ENCODE measurements at places on chromosomes 2 and 18.

DNA sequence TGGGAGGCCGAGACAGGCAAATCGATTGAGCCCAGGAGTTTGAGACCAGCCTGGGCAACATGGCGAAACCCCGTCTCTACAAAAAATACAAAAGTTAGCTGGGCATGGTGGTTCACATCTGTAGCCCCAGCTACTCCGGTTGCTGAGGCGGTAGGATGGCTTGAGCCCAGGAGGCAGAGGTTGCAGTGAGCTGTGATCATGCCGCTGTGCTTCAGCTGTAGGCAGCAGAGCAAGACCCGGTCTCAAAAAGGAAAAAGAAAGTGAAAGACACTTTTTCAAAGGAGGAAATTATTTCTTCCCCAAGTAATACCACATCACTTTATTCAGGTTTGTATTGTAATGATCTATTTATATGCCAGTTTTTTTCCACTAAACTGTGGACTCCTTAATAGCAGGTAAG is 35.7 kb upstream of the TAF4B start:
- DNase-seq, result no peak

GRCh38 chr2:65562890-65563289 is 130.5 kb upstream of the SPRED2 start:
- no peak for DNase-seq

DNA sequence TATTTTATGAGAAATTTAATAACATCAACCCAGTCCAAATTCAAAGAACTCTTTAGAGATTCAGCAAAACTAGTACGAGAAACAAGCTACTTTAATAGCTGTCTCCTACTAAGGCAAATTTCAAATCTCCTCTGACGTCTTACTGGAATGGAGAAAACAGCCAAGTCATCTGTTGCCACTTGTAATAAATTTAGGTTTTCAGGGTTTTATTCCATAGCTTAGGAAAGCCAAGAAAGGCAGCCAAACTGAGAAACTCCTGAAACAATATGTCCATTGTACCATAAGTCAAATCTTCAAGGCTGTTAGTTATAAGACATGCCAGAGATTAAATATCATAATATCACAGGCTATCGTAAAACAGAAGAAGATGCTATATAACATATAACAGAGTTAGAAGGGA is 524.6 kb upstream of the SETBP1 start:
- no peak for DNase-seq

- DNase-seq, result no peak
Measured at GRCh38 chr2:98530114-98530513, 78.2 kb downstream of the COA5 start.

DNA sequence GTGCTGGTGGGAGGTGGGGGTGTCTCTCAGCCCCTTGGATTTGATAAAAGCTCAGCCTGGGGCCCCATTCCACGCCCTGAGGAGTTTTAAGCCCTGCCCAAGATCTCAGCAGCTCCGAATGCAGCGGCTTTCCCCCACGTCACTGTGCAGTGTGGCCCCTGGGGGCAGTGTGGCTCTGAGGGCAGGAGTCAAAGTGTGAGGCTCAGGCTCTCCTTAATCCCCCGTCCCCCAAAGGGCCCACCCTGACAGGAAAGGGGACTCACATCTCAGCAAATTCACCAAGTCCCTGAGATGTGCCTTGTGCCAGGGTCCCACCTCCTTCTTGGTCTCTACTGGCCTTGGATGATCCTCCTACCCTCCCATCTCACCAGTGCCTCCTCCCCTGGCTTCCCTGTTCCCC is 25.2 kb downstream of the NPPC start:
- no peak for DNase-seq

DNA sequence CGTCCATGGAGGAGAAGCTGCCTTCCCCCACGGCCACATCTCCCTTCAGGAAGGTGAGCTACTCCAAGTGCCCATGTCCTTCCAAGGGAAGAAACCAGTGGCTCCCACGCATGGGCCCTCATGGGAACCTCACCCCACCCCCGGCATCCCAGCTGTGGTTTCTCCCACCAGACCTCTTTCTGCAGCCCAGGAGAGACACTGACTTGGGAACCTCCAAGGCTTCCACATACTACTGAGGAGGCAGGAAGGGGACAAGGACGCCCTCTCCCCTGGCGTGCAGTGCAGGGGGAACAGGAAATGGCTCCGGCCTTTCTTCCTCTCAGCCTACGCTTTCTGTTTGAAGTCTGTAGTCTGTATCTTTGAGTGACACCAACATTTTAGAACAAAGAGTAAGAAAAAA is 104.5 kb upstream of the EPC2 start:
- DNase-seq, result no peak

DNA sequence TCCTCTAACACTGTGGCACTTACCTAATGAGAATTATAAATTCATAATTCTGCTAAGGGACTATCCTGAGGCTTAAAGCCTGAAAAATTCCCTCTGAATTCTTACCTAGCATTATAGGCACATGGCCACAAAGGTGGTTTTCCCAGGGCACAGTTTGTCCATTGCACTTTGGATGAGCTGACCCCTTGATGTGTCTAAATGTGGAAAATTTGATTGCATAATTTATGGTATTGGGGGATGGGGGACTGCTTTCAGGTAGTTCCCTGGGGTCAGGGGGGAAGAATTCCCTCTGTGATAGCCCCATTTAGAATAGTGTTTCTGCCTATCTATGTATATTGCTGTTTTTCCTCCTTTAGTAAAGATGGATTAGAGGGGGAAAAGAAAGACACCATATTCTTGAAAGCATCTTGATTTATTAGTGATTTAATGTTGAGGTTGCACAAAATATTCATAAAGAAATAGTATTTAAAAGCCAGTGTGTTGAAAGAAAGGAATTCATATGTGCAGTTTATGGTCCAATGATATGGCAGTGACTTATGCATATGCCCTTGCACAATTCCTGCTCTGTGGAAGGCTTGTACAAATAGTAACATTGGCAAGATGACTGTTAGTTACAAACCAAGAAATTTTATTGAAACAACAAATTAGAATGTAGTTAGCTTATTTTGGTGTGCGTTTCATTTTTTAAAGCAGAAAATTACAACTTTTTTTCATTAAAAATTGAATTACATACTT is 8.7 kb upstream of the HTR2B start:
- no peak for DNase-seq

GRCh38 chr2:201348758-201349157 is 8.4 kb downstream of the FLACC1 start:
- no peak for DNase-seq

GRCh38 chr18:56992777-56993176 is 154.1 kb upstream of the BOD1L2 start:
- DNase-seq, result no peak

GRCh38 chr2:20451341-20451740 is 4.5 kb downstream of the RHOB start:
- DNase-seq, result no peak

DNA sequence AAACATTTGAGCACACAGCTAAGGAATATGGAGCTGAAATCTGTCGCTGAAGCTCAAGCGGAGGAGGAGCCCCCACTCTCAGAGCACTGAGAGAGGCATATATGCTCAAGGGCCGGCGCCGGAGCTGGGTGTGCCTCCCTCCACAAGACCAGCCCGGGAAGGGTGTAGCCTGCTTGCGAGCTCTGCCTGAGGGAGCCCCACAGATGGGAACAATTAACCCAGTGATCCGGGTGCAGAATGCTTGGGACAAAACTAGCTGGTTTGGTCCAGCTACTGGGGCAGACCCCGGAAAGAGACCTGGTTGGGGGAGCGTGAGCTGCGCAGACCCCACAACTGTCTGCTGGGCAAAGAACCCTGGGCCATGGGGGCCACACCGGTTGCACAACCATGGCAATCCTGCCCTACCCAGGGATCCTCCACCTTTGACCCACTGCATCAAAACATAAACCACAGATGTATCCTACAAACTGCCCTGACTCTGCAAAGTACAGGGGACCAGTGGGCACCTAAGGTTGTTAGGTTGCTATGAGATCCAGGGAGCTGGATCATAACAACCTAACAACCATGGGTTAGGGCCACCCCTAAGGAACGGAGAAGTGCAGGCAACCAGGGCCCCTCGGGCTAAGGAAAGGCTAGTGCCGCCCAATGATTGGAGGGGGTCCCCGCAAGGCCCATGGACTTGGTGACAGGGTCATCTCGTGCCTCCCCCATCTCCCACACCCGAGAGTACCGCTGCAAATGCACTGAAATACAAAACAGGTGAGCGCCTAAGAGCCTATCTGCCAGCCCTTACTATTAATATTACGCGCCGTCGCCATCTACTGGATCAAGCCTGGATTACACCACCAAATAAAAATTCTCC is 53.4 kb upstream of the SCN1A start:
- DNase-seq, result peak; percentile 76

- no peak for DNase-seq
Measured at GRCh38 chr2:226835420-226835795, 446 bp upstream of the RHBDD1 start.

GRCh38 chr2:138522556-138522955 is 21.0 kb downstream of the SPOPL start:
- DNase-seq, result no peak

DNA sequence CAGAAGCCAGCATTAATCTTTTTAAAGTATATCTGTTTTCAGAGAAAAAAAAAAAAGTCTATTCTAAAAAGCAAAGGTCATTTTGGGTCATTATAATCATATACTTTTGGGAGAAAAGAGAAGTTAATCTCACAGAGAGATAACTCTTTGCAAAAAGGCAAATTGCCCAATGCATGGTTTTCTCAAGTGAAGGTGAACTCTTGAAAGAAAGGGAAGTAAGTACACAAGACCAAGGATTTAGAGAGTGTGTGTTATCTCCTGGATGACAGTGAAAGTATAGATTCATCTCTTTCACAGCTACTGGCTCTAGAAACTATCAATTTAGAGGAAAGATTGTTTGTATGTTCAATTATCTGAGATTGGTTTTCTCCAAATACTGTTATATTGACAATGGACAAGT is 151.4 kb downstream of the CD8B2 start:
- DNase-seq, result no peak

DNA sequence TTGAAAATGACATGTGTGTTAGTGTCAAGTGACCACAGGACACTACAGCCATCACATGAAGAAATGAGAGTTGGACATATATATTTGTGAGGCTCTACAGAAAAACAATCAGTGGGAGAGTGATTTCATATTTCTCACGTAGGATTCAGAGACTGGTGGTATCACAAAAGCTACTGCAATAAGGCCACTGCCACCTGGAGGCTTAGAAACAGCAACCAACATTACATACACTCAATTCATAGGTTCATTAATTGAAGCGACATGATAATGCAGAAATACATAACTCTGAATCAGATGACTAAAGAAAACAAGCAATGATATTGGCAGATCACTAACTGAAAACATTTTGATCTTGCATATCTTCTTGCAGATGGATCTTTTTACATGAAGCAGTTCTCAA is 248.1 kb upstream of the KLHL14 start:
- no peak for DNase-seq

DNA sequence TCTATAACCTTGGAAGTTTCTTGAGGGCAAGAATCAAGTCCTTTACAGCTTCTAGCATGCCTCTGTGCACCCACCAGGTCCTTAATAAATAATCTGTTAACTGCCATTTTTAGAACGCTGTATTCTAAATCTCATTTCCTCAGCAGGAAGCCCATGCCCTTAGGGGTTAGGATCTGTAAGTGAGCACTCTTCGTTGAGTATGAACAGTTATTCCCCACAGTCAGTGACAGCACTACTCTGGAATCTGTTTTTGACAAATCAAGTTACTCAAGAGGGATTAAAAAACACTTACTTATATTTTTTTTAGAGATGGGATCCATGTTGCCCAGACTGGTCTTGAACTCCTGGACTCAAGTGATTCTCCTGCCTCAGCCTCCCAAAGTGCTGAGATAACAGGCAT is 14.6 kb downstream of the PAIP2B start:
- DNase-seq, result no peak

- no peak for DNase-seq
Measured at GRCh38 chr2:231394211-231395141, 1.0 kb upstream of the B3GNT7 start.

GRCh38 chr2:68837861-68838341 is 33.3 kb downstream of the BMP10 start:
- DNase-seq, result no peak

Measured in NCI-H1694 treated with DMSO at 0.1 percent for 48 hours (cell line).